ENCODE measurements at places on chromosomes 3 and 15. TPM values are rescaled to one million over a fixed set of nuclear protein-coding genes. Genes with fewer than 3 reads are reported as not detected.

DNA sequence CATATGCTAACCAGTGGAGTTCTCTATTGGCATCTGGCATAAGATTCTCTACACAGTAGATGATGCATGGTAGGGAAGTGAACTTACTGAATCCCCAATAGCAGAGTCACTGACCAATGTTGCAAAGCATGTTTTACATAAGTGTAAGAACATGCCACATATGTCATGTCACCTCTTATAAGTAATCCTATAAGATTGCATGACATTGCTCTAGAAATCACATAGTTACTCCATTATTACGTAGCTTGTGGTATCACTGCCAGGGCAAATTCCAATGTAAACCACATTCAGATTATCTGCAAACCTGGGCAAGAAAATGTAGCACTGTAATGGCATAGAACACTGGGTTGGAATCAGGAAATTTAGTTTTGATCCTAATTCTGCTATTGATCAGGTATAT lies 198.2 kb upstream of the UMPS start:
- no peak for DNase-seq
- no peak overlapping the region for H3K4me3 ChIP-seq
- no peaks in the 10 kb centered on the region for H3K27me3 ChIP-seq
- H3K36me3 ChIP-seq, result no peaks in the 10 kb centered on the region
- H3K27ac ChIP-seq, result no peak overlapping the region
- H3K4me1 ChIP-seq, result no peaks in the 10 kb centered on the region

- no peak overlapping the region for H3K27ac ChIP-seq
- H3K36me3 ChIP-seq, result no peaks in the 10 kb centered on the region
- DNase-seq, result no peak
Measured at GRCh38 chr3:139180489-139180888, 135.8 kb upstream of the PRR23C start.

- no peaks in the 10 kb centered on the region for H3K27me3 ChIP-seq
- H3K27ac ChIP-seq, result no peak overlapping the region
- no peak overlapping the region for H3K4me3 ChIP-seq
- H3K4me1 ChIP-seq, result no peaks in the 10 kb centered on the region
- H3K36me3 ChIP-seq, result no peaks in the 10 kb centered on the region
Measured at GRCh38 chr15:51727141-51727897, 10.1 kb downstream of the LYSMD2 start.

DNA sequence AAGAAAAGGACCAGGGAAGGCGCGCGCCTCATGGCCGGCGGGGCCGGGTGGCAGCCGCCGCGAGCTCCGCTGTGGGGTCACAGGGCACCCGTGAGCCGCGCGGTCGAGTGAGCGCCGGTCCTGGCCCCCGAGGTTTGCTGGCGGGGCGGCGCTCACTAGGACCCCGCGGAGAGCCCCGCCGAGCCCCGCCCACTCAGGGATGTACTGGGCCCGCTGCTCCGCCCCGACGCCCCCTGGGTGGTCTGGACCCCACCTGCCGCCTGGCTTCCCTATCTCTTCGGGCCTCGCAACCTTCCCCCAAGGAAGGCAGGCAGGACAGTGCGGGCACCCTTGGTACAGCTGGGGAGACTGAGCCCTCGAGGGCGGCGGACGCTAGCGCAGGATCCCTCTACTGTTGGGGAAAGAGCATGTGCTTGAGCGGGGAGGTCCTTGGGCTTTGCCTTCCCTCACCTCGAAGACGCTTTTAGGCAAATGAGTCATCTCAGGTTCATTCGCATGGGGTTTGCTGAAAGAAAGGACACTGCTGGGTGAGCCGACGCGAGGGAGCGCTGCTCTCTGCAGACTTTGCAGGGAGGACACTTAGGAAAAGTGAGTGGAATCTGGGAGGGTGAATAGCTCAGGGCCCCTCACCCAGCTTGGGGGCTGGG lies at the start of gene CHRNB4:
Gene CHRNB4, minus strand, starts transcription at position 109 of the 647 bp plus-strand sequence. Its CDS starts 77 bp downstream, at position 32.
- no peaks in the 10 kb centered on the region for H3K36me3 ChIP-seq
- DNase-seq, result no peak
- H3K27ac ChIP-seq, result no peak within 1 kb of the TSS
- no peaks in the 10 kb centered on the region for H3K27me3 ChIP-seq
- H3K4me1 ChIP-seq, result no peaks in the 10 kb centered on the region

GRCh38 chr15:25793354-25794050 lies 69.6 kb downstream of the ATP10A start:
- DNase-seq, result no peak
- no peak overlapping the region for H3K27ac ChIP-seq
- no peak overlapping the region for H3K4me3 ChIP-seq
- no peaks in the 10 kb centered on the region for H3K4me1 ChIP-seq
- no peaks in the 10 kb centered on the region for H3K27me3 ChIP-seq

DNA sequence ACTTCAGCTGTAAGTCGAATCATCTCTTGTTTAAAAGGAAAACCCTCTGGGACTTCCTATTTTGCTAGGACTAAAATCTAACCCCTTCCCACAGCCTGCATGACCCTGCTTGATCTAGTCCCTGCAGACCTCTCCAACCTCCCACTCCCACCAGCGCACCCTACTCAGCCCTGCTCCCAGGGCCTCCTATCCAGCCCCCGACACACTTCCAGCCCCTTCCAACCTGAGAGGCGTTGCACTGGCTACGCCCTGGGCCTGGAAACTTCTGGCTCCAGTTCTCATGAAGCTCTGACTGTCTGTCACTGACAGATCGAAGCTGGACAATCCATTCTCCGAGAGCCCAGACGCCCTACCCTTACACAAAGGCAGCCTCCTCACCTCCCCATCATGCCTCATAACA lies 21.8 kb downstream of the NTRK3 start:
- no peak overlapping the region for H3K27ac ChIP-seq
- no peaks in the 10 kb centered on the region for H3K36me3 ChIP-seq
- H3K27me3 ChIP-seq, result no peaks in the 10 kb centered on the region
- H3K4me3 ChIP-seq, result no peak overlapping the region
- H3K4me1 ChIP-seq, result no peaks in the 10 kb centered on the region

The OR5K3 gene
- total RNA-seq, result not detected

DNA sequence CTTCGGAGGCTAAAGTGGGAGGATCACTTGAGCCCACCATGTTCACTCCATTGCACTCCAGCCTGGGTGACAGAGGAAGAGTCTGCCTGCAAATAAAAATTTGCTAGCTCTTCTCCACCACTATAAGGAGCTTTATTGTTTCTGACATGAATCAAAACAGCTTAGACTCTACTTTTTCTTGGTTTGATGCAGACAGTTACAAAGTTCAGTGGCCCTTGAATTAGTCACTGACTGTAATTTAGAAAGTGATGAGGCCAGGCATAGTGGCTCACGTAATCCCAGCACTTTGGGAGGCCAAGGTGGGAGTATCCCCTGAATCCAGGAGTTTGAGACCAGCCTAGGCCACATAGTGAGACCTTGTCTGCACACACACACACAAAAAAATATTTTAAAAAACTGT lies 172.4 kb upstream of the CGNL1 start:
- H3K27me3 ChIP-seq, result no peaks in the 10 kb centered on the region
- no peak overlapping the region for H3K4me3 ChIP-seq
- peaks cover 14% of the 10 kb centered on the region for H3K4me1 ChIP-seq
- no peak for DNase-seq
- H3K36me3 ChIP-seq, result no peaks in the 10 kb centered on the region
- no peak overlapping the region for H3K27ac ChIP-seq
